ENCODE measurements at places on chromosomes 13 and 19.
A peak's percentile ranks its signal among the peaks of the same experiment; 100 is the strongest.

DNA sequence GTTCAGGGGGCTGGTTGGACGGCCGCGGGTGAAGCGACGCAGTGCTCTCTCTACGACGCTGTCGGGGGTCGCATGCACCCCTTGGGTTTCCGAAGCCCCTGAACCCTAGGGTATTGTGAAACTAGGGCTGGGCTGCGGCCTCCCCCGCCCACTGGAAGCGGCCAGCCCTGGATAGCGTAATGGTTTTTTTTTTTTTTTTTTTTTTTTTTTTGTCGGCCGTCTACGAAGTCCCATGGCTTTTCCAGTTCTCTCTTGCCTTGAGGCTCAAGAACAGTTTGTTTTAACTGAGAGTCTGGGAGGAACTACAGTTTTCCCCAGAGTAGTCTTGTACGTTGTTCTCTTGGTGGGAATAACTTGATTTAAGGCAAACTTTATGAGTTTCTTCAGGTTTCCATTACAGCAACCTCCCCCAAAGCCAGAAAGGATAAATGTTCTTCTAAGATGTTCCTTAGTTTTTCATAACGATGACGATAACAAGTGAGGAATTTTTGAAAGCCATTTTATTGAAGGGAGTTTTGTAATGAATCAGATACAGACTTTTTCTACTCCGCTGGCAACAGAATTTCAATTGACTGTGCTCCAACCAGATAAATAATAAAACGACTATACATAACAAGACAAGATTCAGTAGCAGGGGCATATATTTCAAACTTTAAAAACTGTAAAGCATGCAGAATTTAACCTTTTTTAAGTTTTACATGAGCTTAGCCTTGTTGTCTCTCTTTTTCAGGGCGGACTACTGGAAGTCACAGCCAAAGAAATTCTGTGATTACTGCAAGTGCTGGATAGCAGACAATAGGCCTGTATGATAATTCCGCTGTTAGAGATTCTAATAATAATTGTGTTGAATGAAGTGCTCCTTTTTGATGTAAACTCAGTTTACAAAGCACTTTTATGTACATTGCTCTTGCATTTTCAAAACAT is 867 bp downstream of the WBP4 start:
- no peak for DNase-seq

DNA sequence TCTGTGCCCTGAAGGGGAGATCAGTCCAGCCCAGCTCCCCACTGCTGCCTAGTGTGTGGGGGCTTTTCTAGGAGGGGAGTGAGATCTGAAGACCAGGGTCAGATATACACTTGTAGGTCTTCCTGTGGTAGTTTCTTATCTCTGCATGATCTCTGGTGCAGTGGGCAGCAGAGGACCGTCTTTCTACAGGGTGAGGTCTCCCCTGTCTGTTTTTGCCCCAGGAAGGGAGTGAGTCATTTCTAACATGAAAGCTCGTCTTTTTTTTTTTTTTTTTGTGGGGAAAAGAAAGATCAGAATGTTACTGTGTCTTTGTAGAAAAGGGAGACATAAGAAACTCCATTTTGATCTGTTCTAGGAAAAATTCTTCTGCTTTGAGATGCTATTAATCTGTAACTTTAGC is 8.8 kb upstream of the ZNF808 start:
- no peak for DNase-seq

- no peak for DNase-seq
Measured at GRCh38 chr19:7115721-7116120, 46.2 kb downstream of the ZNF557 start.

GRCh38 chr19:7242601-7243258 is 51.5 kb downstream of the INSR start:
- DNase-seq = no peak

- DNase-seq = no peak
Measured at GRCh38 chr13:26480246-26480855, 77.1 kb upstream of the WASF3 start.

- DNase-seq = peak; percentile 99
Measured at GRCh38 chr19:38850436-38850975, 720 bp upstream of the HNRNPL start.

DNA sequence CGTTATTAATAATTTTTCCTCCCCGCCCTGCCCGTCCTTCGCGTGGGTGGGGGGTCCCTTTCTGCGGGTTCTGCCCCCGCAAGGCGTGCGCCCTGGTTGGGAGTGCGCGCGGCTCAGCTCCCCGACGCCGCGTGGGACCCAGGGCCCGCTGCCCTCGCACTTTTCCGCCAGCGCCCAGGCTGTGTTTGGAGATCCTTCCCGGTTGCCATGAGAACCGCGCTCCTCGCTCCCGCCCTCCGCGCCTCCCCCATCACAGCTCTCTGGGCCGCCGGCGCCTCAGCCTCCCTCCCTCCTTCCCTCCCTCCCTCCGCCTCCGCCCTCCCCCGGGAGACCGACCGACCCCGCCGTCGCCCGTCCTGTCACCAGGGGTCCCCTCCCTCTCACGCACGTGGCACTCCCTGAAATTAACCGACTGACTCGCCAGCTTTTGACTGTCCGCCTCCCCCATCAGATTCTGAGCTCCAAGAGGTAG is 2.4 kb upstream of the SSBP4 start:
- DNase-seq = peak; percentile 91

GRCh38 chr13:110555601-110556223 is 5.8 kb downstream of the RAB20 start:
- DNase-seq = no peak

- no peak for DNase-seq
Measured at GRCh38 chr13:73141292-73141771, 82.5 kb downstream of the KLF5 start.

DNA sequence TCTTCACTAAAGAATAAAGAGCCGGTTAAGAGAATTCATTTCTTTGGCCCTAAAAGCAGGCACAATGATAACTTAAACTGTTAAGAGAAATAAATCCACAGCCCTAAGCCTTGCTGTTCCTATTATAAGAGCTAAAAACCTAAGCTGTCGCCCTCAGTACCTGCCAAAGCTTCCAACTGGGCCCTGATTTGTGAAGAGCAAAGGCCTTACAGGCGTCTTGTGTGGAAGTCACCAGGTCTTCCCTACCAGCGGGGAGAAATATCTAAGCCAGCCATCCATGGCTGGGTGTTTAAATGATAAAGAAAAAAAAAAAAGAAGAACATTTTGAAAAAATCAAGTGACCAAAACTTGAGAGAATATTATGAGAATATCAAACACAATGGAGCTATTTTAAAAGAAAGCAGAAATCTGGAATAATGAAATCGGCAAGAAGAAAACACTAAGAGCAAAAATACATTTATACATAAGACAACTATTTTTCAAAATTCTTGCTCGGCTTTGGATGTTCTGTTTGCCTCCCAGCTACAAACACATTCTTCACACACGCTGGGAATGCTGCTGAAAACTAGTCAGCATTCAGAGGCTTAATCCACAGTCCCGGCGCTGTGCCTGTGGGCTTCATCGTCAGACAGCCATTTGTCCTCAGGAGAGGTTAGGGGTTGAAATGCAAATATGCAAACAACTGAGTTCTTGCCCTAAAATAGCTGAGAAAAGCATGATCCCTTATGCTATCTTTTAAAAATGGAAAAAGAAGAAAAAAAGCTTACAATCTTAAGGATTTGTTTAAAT is 89.8 kb upstream of the LSM14A start:
- no peak for DNase-seq

DNA sequence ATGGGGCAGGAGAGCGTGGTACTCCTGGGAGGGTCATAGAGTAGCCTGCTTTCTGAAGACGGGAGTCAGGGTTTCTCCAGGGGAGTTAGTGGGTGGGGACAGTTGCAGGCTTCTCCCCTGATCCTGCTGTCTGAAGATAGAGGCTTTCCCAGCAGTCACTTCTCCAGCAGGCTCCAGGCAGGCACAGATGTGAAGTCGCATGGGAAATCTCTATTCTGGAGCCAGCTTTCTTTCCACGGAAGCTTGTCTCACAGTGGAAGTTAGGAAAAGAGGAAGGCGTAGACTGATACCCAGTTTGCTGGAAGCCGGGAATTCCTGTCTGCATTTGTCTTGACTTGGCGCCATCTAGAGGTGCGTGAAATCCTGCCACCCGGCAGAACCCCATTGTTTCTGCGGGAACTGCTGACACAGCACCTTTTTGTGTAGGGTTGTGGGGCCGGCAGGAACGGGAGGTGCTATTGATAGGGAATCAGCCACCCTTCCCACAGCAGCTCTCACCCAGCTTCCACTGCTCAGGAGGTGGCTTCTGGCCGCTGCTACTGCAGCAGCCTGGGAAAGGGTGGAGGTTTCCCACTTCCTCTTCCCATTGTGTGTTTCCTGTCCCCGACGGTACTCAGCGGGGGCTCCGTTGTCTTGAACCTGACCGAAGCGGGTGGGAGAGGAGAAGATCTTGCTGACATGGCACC is 28.5 kb upstream of the NPAS1 start:
- no peak for DNase-seq

GRCh38 chr13:24173795-24174194 is 13.3 kb downstream of the SPATA13 start:
- no peak for DNase-seq

- no peak for DNase-seq
Measured at GRCh38 chr13:70755456-70755855, 647.2 kb upstream of the KLHL1 start.

GRCh38 chr13:40333226-40333625 is 333.2 kb downstream of the FOXO1 start:
- DNase-seq = no peak

- no peak for DNase-seq
Measured at GRCh38 chr13:45016792-45017425, 27.6 kb downstream of the GPALPP1 start.

GRCh38 chr13:44040818-44041100 is 161.1 kb downstream of the LACC1 start:
- DNase-seq = no peak

Measured in mesothelial cell of epicardium (in vitro differentiated cells).